Activated CD8-positive, alpha-beta T cell treated with anti-CD3 and anti-CD28 coated beads, Interleukin-2, amount 10 ng/mL, durations not matched to agents 7 days and 5 days (primary cell): ENCODE measurements at places on chromosomes 6 and 20.

- no peak for DNase-seq
Measured at GRCh38 chr6:135434095-135434494, 63.4 kb downstream of the AHI1 start.

DNA sequence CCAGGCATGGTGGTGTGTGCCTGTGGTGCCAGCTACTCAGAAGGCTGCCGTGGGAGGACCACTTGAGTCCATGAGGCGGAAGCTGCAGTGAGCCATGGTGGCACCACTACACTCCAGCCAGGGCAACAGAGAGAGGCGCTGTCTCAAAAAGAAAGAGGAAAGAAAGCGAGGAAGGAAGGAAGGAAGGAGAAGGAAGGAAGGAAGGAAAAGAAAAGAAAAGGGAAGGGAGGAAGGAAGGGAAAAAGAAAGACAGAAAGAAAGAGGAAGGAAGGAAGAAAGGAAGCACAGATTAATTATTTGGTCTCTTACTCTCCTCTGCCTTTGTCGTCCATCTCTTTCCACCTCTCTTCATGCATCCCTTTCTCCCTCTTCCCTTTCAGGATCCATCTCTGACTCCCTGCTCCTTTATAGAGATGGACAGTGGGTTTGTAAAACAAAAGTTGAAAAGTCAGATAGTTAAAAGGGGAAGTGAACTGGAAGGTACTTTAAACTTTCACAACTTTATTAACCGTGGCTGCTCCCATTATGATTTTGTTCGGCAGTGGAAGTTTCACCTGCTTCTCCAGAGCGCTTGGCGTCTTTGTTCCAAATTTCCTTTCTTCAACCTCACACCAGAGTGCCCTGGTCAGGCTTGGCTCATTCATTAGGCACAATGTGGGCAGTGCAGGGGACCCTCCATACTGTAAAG, 1.5 kb downstream of the HLA-DQA1 start:
- DNase-seq: no peak

DNA sequence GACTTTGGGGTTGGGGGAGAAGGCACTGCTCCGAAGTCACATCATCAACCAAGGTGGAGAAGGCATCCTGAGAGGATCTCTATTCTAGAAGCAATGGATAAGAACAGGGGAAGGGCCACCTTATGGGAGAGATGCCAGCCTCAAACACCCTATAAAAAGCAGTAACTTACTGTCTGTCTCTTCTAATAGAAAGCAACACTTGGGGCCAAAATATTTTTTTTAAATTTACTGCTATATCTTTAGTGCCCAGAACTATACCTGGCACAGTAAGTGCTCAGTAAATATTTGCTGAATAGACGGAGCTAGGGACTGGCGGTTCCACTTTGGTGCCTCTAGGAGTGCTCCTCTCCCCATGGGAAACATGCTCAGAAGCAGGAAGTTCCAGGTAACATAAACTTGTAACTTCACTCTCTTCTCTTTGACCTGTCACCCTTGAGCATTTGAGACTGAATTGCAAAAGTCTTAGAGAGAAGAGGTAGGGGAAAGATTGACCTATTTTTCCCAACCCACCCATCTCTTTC, 807 bp upstream of the OTOR start:
- no peak for DNase-seq

GRCh38 chr20:64049878-64050260, 430 bp upstream of the SOX18 start:
- DNase-seq: no peak

- no peak for DNase-seq
Measured at GRCh38 chr6:84453499-84453898, 226.1 kb upstream of the CEP162 start.

GRCh38 chr6:106540432-106540831, 88.9 kb downstream of the RTN4IP1 start:
- DNase-seq: no peak

DNA sequence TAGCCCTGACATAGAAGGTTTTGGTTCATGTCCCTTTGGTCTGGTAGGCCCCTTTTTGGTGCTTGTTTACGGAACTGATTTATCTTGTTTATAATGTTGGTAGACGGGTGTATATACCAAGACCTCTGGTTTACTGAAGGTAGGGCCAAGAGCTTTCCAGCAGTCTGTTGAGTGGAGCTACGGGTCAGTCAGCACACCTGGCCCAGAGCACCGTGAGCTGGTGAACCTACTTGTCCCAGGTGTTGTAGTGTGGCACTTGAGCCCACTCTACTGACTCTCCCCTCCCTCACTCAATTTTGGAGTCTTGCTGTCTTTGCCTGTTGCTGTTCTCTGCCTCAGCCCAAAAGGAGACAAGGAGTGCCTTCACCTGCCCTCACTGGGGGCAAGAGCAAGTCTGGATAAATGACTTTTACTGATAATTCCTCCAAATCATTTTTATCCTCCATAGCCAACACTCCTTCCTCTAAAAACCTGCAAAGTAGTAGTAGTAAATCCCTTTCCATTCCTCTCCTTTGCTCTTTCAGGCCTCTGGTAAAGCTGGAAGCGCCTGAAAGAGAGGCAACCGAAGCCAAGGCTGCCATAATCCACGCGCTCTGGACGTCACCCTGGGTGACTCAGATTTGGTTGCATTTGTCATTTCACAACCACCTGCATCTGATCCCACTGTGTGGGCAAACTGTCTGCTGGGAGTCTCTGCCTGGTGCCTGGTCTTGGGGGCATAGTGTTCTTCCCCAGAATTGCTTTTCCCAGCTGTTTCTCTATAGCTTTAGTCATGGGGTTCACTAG, 22.2 kb downstream of the RREB1 start:
- DNase-seq: no peak

DNA sequence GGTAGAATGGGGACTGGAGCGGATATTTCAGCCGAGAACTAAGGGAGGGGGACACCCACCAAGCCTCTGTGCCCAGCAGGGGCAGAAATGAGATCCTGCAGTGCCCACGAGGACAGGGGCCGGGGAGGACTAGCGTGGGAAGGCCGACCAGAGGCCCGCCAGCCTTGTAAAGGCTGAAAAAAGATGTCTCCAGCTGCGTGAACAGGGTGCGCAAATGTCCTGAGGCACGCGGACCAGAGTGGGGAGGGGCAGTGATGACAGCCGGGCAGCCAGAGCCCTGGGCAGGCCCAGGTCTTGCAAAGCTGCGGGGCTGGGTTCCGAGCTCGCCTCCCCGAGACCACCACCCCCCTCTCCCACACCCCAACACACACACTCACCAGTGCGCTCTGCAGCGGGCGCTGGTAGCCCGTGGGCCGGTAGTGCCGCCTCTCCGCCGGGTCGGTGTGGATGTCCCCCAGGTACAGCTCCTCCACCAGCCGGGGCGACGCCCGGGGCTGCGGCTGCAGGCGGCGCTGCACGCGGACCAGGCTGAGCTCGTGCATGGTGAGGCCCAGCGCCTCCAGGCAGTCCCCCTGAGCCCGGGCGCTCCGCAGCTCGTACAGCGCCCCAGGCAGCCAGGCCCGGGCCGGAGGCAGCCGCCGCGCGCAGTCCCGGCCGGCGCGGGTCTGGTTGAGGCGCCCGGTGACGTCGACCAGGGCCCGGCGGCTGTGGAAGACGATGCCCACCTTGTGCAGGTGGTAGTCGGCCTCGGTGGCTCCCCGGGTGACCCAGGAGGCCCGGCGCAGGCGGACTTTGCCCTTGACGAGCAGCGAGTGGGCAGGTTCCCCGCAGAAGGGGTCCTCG, 48.2 kb downstream of the APCDD1L start:
- DNase-seq: no peak

DNA sequence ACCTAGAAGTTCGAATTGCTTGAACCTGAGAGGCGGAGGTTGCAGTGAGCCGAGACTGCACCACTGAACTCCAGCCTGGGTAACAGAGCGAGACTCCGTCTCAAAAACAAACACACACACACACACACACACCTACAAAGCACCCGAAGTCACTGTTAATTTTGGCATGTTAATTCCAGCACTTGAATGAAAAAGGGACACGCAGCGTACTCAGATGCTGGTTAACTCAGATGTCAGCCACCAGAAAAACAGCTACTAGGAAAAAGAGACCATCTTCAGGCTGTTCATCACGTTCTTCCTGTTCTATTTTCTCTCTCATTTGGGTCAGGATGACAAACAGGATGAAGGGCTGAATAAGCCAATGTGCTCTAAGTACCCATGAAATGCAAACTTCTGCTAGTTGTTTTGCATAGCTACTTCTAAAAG, 46.9 kb downstream of the BLOC1S5 start:
- DNase-seq: no peak

DNA sequence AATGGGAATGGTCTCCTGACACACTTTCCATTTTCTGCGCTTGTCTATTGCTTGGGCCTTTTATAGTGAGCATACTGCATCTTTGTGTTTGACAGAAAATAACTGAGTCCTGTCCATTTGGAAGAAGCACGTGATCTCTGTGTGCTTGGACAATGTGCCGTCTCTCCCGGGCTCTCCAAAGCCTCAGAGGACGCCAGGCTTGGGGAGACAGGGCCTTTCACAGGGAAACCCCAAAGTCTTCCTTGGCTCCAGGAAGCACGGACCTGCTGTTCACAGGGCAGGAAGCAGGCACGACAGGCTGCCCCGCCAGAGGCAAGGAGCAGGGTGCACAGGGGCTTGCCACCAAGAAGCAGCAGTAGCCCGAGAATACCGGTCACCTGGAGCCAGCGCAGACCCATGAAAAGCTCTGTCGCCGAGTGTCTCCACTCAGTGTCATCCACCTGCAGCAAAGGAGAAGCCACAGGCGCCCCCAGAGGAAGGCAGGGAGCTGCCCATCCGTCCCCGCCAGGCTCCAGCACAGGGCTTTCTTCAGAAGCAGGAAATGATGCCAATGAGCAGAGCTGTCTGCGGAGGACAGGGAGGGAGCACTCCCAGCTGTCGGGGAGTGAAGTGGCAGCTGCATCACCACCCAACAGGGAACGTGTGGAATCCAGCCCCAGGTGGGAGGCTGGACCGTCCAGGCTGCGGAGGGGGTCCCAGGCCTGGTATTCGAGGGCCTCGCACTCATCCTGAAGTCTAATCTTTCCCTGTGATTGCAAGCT, 135.1 kb downstream of the AGPAT4 start:
- no peak for DNase-seq

GRCh38 chr6:49565855-49566254, 15.4 kb downstream of the C6orf141 start:
- no peak for DNase-seq

- DNase-seq: no peak
Measured at GRCh38 chr6:169800668-169801395, 49.4 kb downstream of the ERMARD start.

GRCh38 chr6:166726201-166726600, 99.2 kb upstream of the RPS6KA2 start:
- DNase-seq: no peak

- DNase-seq: peak; percentile 35
Measured at GRCh38 chr6:77466055-77466450, 2.8 kb upstream of the HTR1B start.

DNA sequence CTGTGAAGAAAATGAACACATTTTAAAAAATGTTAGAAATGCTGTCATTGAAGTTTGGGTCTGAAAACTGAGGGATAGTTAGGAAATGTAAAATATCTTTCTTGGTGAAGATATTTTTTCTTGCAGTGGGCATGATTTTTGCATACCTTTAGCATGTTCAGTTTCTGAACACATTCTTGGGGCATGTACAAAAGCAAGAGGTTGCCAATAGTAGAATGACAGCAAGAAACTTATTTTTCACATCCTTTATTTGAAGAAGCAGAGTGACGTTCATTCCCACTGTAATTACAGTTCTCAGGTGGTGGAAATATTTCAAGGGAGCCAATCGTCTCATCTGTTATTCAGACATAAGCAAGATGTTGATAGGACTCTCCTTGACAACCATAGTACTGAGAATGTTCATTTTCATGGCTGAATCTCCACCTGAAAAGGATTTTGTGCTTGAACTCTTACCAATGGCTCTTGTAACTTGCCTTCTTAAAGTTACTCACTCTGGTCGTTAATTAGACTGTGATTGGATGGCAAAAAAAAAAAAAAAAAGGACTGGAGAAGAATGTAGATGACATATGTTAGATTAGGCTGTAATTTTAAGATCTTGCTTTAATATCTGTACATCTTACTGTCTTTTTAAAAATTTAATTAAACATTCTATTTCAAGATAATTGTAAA, 74.4 kb downstream of the DOK5 start:
- DNase-seq: no peak

DNA sequence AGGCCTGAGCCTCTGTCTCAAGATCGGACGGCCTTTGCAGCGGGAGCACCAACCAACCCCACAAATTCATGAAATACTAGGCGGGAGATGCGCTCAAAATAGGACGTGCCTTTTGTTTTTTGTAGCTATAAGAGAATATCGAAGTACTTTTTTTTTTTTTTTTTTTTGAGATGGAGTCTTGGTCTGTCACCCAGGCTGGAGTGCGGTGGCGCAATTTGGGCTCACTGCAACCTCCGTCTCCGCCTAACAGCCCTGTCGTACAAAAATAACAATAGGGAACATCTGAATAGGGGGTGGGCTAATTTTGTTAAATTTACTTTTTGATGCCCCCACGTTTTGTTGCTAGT, 5.9 kb upstream of the TUBB2A start:
- no peak for DNase-seq

DNA sequence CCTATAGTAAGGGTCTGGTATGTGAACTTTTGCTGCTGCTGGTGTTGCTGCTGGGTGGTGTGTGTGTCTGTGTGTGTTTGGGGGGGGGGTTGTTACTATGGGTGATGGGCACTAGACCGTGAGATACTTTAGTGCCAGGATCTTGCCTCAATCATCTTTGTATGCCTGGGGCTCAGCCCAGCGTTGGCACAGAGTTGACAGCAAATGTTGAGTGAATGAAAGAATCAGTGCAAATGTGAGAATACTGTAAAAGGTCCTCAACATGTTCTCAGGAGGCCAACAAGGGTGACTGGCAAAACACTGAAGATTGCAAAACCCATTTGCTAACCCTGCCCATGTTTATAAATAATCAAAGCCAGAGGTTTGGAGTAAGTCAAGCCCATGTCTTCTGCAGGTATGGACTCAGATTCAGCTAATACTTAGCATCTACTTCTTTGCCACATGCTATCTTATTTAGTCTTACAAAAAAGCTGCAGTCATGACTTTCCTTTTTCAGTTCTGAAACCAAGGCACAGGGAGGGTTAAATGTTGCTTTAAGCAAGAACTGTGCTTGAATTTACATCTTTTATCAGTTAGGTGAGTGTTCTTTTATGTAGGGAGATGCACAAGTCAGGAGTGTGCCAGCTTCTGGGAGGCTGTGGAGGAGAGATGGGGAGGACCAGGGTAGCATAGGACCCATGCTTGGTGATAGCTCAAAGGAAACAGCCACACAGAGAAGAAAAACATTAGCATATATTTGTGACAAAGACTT, 125.3 kb upstream of the SPACA1 start:
- no peak for DNase-seq

- no peak for DNase-seq
Measured at GRCh38 chr20:63194007-63194796, 21.7 kb downstream of the YTHDF1 start.

DNA sequence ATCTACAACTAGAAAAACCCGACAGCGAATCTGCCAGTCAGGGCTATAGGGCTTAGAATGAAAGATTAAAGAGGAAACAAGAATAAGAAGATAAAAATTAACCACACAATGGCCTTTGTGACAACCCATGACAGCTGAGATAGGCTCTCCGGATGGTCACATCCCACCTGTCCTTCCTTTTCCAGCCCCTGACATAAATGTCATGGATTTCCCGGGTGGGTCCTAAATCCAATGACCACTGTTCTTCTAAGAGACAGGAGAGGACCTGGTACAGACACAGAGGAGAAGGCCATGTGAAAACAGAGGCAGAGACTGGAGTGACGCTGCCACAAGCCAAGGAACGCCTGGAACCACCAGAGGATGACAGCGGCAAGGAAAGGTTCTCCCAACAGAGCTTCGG, 41.8 kb downstream of the ATXN1 start:
- DNase-seq: no peak
